Bone marrow (tissue), 2 donors: ENCODE measurements at places on chromosomes 11 and 22.

DNA sequence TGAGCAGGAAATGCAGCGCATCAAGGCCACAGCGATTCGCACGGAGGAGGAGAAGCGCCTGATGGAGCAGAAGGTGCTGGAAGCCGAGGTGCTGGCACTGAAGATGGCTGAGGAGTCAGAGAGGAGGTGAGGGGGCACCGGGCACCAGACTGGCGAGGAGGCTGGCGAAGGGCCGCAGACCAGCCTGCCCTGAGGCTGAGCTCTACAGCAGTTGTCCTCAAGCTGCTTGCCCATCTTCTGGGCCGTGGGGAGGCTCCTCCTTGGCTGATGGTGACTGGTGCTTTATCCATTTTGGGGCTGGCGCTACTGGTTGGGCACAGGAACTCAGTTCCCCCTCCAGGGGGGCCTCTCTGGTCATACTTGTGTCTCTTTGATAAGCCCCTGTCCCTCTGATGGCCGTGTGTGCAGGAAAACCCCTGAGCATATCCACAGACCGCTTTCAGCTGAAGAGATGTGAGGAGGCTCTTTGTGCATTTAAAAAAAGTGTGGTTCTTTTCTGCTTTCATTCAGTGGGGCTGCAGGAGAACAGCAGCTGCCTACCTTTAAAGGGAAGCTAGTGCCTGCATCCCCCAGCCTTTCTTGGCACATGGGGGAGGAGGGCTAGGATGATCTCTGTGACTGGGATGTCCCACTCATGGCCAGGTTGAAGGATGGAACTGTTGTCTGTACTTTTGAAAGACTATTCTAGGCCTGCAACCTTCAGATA is 46.3 kb upstream of the CABP7 start:
- DNase-seq = no peak

DNA sequence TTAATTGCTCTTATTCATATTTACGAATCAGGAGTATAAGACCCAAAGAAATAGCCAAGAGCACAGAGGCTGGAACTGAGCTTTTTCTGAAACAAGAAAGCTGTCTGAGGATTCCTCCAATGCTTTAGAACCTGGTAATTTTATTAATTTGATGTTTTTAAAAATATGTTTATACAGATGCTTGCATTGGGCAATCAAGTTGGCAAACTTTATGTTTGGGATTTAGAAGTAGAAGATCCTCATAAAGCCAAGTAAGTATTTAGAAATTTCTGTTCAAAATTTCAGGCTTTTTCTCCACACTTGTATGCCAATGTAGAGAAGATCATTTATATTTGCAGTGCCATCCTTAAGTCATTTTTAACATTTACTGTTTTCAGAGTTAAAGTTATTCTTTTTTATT is 24.3 kb upstream of the HIKESHI start:
- DNase-seq = no peak

- no peak for DNase-seq
These were observed 619.0 kb upstream of the ARHGAP42 start for GRCh38 chr11:100068116-100068515.

DNA sequence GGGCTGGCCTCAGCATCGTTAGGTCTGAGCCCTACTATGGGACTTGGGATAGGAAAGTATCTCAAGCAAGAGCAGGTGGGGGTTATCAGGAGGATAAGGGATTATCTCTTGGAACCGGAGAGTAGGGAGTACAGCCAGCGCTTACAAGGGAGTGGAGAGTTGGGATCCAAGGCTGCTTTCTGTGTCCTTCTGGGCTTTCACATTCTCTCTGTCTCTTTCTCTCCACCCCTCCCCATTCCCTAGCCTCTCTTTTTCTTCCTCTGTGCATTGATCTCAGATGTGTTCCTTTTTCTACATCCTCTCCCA is 170.2 kb downstream of the BUD13 start:
- no peak for DNase-seq
